H1 (cell line): ENCODE measurements at places on chromosomes 1 and 21.

DNA sequence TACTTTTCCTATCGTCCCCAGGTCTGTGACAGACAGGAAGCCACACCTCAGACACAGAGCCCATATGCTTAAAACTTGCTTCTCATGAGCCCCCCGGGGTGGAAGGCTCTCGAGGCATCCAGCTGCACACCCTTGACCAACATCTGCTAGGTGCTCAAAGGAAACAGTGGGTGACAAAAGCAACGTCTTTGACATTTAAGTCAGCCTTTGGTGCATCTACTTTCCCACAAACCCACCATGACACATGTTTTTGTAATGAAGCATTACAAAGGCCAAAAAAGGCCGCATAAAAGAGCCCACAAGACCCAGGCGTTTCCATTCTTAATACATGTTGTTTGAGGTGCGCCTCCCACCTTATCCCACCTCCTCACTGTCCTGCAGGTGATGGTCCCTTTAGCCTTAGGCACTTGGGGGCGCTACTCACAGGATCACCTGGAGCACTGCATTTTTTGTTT, 11.8 kb upstream of the FASLG start:
- H3K27ac ChIP-seq: no peak overlapping the region
- no peak overlapping the region for H3K4me3 ChIP-seq
- no peak for DNase-seq
- H3K36me3 ChIP-seq: no peaks in the 10 kb centered on the region
- no peaks in the 10 kb centered on the region for H3K4me1 ChIP-seq

DNA sequence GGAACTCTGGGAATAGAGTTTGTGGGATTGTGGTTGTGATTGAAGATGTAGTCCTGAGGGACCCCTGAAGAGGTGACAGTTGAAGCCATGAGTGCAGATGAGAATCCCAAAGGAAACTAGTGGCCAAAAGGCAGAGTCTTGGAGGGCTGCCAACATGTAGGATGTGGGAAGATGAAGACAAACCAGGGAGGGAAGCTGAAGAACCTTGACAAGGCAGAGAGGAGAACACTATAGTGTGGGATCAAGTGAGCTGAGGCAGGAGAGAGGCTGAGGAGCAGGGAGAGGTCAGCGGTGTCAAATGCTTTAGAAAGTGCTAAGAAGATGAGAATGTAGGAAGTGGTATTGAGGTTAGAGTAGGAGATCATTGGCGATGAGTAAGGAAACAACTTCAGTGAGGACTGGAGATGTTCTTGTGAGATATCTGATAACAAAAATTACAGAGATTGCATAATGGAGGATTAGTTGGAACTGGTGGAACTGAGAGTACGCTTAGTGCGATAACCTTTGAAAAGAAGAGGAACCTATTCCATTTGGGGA, 88.5 kb upstream of the VCAM1 start:
- H3K36me3 ChIP-seq: no peaks in the 10 kb centered on the region
- no peaks in the 10 kb centered on the region for H3K27me3 ChIP-seq
- H3K27ac ChIP-seq: no peak overlapping the region
- H3K4me3 ChIP-seq: no peak overlapping the region
- no peaks in the 10 kb centered on the region for H3K4me1 ChIP-seq
- no peak for DNase-seq

GRCh38 chr1:75589637-75590036, 21.3 kb downstream of the SLC44A5 start:
- H3K27me3 ChIP-seq: no peaks in the 10 kb centered on the region
- no peak overlapping the region for H3K27ac ChIP-seq
- DNase-seq: no peak
- H3K4me3 ChIP-seq: no peak overlapping the region
- no peaks in the 10 kb centered on the region for H3K36me3 ChIP-seq

- H3K27me3 ChIP-seq: no peaks in the 10 kb centered on the region
- DNase-seq: no peak
- H3K4me1 ChIP-seq: no peaks in the 10 kb centered on the region
- no peak overlapping the region for H3K4me3 ChIP-seq
- no peaks in the 10 kb centered on the region for H3K36me3 ChIP-seq
Measured at GRCh38 chr1:192904438-192904895, 95.6 kb downstream of the RGS2 start.

DNA sequence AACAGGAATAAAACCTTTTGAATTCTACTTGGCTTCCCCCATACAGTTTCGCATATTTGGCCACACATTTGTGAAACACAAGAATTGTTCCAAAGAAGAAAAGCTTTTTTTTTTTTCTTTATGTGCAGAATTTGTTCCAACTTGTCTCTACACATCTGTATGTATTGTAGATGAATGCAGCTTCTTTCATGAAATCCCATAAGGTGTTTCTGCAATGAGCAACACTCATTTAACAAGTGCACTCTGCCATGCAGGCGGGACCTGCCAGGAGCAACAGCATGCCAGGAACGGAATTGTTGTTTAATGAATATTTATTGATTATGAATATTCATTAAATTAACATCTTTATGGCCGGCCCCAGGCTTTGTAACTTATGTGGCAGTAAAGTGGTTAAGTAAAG, 1075.0 kb downstream of the TTLL7 start:
- DNase-seq: no peak
- no peaks in the 10 kb centered on the region for H3K27me3 ChIP-seq

GRCh38 chr1:16999863-17000262, 11.9 kb downstream of the ATP13A2 start:
- no peaks in the 10 kb centered on the region for H3K27me3 ChIP-seq
- H3K27ac ChIP-seq: no peak overlapping the region
- DNase-seq: no peak

DNA sequence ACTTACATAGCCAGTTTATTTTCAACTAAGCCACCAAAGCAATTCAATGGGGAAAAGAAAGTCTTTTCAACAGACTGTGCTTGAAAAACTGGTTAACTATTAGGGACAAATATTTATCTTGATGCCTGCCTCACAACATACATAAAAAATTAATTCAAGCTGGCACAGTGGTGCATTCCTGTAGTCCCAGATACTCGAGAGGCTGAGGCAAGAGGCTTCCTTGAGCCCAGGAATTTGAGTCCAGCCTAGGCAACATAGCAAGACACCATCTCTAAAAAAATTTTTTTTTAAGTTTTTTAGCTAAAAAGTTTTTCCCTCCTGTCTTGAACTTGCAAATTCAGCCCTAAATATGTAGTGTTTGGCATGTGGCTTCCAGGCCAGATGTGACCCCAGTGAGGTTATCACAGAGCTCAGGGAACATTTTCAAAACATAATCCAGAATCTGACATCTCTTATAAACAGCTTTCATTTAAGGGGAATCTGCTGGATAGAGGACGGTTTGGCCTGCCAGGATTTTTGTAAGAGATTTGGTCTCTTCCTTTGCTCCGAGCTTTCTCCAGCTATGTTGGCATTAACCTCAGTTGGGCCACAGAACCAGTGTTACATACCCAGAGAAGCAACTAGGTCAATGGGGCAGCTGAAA, 46.4 kb downstream of the COL6A1 start:
- H3K27ac ChIP-seq: no peak overlapping the region
- no peaks in the 10 kb centered on the region for H3K27me3 ChIP-seq
- no peaks in the 10 kb centered on the region for H3K36me3 ChIP-seq

- no peak for DNase-seq
- no peak overlapping the region for H3K4me3 ChIP-seq
- peaks cover 15% of the 10 kb centered on the region; the same call in 1 of the 2 replicates for H3K4me1 ChIP-seq
Measured at GRCh38 chr1:3907621-3908165, 7.6 kb upstream of the C1orf174 start.

DNA sequence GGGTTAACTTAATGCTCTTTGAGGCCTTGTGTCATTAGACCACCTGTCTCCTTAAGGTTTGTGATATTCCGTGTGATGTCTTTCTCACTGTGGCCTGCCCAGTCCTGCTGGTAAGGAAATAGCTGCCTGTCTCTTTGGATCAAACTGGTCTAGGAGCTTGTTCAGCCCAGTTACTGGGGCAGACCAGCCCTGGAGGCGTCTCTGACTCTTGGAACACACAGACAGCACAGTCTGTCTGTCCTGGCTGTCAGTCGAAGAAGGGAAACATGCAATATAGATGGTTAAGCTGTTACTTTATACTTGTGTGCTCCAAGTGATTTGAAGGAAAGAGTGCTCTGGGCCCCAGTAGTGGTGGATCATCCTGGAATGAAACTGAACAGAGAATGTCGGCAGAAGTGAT, 20.4 kb downstream of the PBX1 start:
- DNase-seq: no peak
- H3K36me3 ChIP-seq: no peaks in the 10 kb centered on the region
- H3K4me1 ChIP-seq: peaks cover 49% of the 10 kb centered on the region
- H3K27ac ChIP-seq: peak overlapping the region; percentile 59; the same call in 1 of the 2 replicates
- no peaks in the 10 kb centered on the region for H3K27me3 ChIP-seq

DNA sequence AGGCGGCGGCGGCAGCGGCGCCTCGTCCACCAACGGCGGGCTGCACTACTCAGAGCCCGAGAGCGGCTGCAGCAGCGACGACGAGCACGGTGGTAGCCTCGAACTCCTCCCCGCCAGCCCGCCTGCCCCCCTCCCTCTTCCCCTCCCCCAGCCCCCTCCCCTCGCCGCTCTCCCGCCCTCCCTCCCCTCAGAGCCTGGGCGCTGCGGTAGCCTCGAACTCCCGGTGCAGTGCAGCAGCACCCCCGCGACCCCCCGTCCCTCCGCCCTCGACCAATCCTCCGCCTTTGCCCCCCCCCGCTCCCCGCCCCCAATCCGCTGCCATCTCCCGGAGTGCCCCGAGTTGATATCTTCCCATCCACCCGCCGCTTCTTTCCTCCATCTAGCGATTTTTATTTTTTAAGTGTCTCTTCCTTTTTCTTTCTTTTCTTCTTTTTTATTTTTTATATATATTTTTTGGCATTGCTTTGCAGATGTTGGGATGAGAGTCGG, 516 bp downstream of the RCOR3 start:
- no peak for DNase-seq
- peak overlapping the region; percentile 97 for H3K27ac ChIP-seq
- peak overlapping the region; percentile 85 for H3K4me3 ChIP-seq
- H3K4me1 ChIP-seq: no peaks in the 10 kb centered on the region

DNA sequence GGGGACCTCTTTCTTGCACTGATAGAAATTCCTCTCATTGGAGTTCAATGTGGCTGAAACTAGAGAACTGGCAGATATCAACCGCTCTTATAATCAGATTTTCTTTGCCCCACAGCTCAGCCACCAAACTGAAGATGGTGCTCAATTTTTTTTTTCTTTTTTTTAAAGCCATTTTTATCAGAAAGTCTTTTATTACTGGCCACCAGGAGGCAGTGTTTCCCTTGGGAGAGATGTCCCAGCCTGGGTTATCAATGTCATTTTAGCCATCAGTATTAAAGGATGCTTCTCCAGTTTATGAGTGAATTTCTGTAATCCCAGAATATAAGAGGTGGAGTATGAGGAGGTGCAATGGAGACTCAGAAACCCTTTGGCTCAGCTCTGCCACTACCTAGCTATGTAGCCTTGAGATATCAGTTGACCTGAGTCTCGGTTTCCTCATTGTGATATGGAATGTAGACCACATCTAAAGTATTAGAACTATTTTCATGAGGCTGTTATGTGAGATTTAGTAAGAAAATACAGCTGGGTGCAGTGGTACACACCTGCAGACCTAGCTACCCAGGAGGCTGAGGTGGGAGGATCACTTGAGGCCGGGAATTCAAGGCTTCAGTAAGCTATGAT, 27.6 kb downstream of the CD244 start:
- H3K4me3 ChIP-seq: no peak overlapping the region
- no peaks in the 10 kb centered on the region for H3K27me3 ChIP-seq
- H3K27ac ChIP-seq: no peak overlapping the region
- H3K36me3 ChIP-seq: no peaks in the 10 kb centered on the region
- H3K4me1 ChIP-seq: no peaks in the 10 kb centered on the region

DNA sequence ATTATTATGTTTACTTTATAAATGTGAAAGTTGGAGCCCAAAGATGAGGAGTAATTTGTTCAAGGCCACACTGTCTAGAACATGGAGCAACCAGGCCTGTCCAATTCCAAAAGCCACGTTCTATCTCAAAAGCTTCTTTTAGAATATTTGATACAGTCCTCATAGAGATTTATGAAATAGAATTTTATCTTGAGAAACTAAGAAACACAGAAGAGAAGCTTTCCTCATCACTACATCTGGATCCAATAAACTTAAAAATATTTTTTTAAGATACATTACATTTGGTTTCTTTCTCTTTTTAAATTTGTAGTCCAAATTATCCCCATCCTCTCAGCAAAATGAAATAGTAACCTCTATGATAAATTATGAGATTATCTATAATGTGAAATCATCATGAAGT, 58.9 kb downstream of the DDAH1 start:
- DNase-seq: no peak
- no peaks in the 10 kb centered on the region for H3K36me3 ChIP-seq
- H3K27ac ChIP-seq: no peak overlapping the region
- H3K4me3 ChIP-seq: no peak overlapping the region
- no peaks in the 10 kb centered on the region; the same call in 1 of the 2 replicates for H3K4me1 ChIP-seq
- H3K27me3 ChIP-seq: no peaks in the 10 kb centered on the region

DNA sequence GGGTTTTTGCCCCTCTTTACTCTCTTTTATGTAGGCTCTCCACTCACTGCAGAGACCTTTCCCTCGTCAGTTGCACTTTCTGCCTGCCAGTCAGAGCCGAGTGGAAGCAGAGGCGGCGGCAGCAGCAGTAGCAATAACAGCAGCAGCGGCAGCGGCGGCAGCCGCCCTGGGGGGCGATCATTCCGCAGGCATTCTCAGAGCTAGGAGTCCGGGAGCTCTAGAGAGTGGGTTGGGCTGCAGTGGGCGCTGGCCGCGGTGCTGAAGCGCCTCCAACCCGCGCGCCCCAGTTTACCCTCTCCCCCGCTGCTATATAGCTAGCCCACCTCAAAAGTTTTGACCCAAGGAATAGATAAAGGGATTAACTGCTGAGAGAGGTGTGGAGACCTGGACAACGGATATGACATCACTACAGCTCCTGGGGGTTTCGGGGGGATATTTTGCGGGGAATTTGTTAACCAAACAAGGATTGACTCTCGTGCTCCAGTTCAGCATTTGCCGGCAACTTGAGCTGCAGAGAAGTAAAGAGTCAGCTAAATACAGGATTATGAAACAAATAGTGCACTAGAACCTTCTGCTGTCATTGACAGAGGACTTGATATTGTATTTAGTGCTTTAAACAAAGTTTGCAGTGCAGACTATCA, at the start of gene OLFM3:
TSS of gene OLFM3 (minus strand) at position 102 of the 641 bp plus-strand sequence.
- DNase-seq: peak; percentile 81
- H3K4me1 ChIP-seq: no peaks in the 10 kb centered on the region
- no peak within 1 kb of the TSS for H3K27ac ChIP-seq
- H3K36me3 ChIP-seq: no peaks in the 10 kb centered on the region
- no peaks in the 10 kb centered on the region for H3K27me3 ChIP-seq
- H3K4me3 ChIP-seq: peak within 1 kb of the TSS; percentile 56; the same call in 1 of the 2 replicates

- H3K36me3 ChIP-seq: no peaks in the 10 kb centered on the region
- no peak overlapping the region for H3K27ac ChIP-seq
- H3K27me3 ChIP-seq: no peaks in the 10 kb centered on the region
- H3K4me3 ChIP-seq: no peak overlapping the region
- no peaks in the 10 kb centered on the region for H3K4me1 ChIP-seq
- no peak for DNase-seq
Measured at GRCh38 chr21:21682172-21682571, 684.0 kb downstream of the NCAM2 start.

GRCh38 chr1:203252678-203253077, 23.2 kb upstream of the CHIT1 start:
- no peaks in the 10 kb centered on the region for H3K36me3 ChIP-seq
- DNase-seq: no peak
- H3K4me1 ChIP-seq: no peaks in the 10 kb centered on the region
- H3K27ac ChIP-seq: no peak overlapping the region
- H3K4me3 ChIP-seq: no peak overlapping the region
